ENCODE measurements at places on chromosomes 1 and 21.

GRCh38 chr1:100321100-100321493 is 31.2 kb upstream of the CDC14A start:
- no peaks in the 10 kb centered on the region for H3K27me3 ChIP-seq
- no peaks in the 10 kb centered on the region for H3K36me3 ChIP-seq
- H3K27ac ChIP-seq, result peak overlapping the region; percentile 27
- H3K4me1 ChIP-seq, result peaks cover 2% of the 10 kb centered on the region
- no peak overlapping the region for H3K4me3 ChIP-seq

GRCh38 chr1:63268876-63269275 is 53.5 kb upstream of the FOXD3 start:
- H3K4me1 ChIP-seq, result no peaks in the 10 kb centered on the region
- no peaks in the 10 kb centered on the region for H3K36me3 ChIP-seq
- no peaks in the 10 kb centered on the region for H3K27me3 ChIP-seq

DNA sequence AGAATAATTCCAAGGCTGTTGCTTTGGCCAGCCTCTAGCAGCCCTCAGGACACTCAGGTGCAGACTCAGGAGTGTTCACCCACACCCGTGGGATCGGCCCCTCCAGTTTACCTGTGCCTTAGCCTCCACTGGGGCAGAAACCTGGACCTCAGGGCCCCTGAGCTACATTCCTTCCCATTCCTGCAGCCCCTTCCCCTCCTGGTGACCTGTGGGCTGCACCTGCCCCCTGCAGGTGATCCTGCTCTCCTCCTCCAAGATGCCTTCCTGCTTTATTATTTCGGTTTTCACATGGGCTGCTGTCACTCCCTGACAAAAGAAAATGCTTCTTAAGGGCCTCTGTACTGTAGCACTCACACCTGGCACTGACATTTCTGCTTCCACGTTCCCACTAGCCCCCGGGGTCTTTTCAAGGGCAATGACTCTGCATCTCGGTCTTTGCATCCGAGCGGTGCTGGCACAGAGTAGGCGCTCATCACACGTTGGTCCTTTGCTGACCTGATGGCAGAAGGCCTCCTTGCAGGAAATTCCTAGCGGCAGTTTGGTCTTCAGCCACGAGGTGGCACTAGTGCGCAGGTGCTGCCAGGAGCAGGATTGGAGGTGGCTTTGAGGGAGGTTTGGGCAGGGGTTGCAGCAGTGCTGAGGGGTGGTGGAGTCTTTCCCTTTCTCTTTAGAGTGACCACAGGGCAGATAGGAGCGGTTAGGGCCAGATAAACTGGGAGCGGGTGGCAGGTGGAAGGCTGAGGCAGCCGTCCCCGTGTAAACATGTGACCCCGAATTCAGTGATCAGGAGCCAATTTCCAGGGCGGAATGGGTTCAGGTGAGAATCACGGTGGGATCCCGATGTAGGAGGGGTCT is 25.3 kb upstream of the ETV3 start:
- no peaks in the 10 kb centered on the region for H3K4me1 ChIP-seq
- no peaks in the 10 kb centered on the region for H3K27me3 ChIP-seq
- H3K27ac ChIP-seq, result no peak overlapping the region
- DNase-seq, result peak; percentile 72

GRCh38 chr1:35600593-35600992 is 27.5 kb downstream of the TFAP2E start:
- no peaks in the 10 kb centered on the region for H3K4me1 ChIP-seq
- no peak overlapping the region for H3K27ac ChIP-seq
- peaks cover 37% of the 10 kb centered on the region for H3K36me3 ChIP-seq
- H3K27me3 ChIP-seq, result no peaks in the 10 kb centered on the region
- H3K4me3 ChIP-seq, result no peak overlapping the region

GRCh38 chr1:30137001-30137400 is 586.4 kb downstream of the MATN1 start:
- H3K27ac ChIP-seq, result no peak overlapping the region
- DNase-seq, result no peak
- H3K27me3 ChIP-seq, result no peaks in the 10 kb centered on the region
- no peaks in the 10 kb centered on the region for H3K36me3 ChIP-seq
- H3K4me3 ChIP-seq, result no peak overlapping the region

DNA sequence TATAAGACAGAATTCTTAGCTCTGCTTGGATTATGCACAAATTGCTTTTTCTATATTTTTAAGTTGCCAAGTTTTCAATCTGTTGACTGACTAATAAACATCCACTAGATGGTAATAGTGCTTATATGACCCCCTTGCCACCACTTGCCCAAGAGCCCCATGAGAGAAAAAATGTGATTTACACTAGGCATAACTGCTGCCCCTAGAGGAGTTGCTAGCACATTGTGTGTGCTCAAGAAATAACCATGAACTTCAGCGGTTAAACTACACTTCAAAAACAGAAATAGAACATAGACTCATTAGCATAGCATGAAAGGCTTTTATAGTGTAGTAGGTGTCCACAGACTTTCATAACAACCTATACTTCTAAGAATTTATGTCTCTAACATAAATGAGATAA is 61.4 kb downstream of the BRINP3 start:
- no peak for DNase-seq
- no peaks in the 10 kb centered on the region for H3K27me3 ChIP-seq
- no peak overlapping the region for H3K27ac ChIP-seq
- no peak overlapping the region for H3K4me3 ChIP-seq
- no peaks in the 10 kb centered on the region for H3K4me1 ChIP-seq

DNA sequence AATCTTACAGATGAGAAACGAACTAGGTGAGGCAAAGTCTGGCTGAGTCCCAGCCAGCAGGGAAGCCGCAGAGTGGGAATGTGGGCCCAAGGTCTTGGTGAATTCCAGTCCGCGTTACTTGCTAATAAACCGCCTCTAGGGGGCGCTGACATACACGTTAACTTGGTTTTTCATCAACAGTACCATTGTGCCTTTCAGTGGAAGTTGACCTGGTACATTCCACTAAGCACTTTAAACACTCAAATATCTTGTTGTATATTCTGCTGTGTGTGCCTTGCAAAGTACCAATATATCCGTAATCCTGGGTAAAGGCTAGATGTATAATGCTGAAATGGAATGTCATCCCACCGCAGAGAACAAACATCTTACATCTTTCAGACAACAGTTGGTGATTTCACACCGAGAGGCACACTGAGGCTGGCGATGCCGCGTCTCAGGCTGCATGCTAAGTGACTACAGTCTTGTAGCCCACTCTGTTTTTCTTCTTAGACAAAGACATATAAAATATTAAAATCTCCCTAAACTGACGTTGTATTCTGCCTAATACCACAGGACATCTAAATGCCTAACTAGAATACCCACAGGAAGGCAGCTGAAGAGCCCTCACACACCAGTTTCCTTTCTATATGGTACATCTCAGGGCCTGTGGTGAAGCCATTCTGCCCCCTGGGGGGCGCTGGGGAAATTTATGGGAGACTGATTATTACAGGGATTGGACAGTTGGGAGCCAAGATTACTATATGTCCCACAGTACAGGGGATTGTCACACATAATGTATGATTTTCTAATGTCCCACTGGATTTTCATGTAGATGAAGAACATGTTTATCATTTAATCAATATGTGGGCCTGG is 49.2 kb upstream of the C1orf198 start:
- peak; percentile 89 for DNase-seq
- no peak overlapping the region for H3K27ac ChIP-seq
- peaks cover 10% of the 10 kb centered on the region for H3K36me3 ChIP-seq
- no peaks in the 10 kb centered on the region for H3K27me3 ChIP-seq

- no peak overlapping the region for H3K27ac ChIP-seq
- no peaks in the 10 kb centered on the region for H3K27me3 ChIP-seq
- DNase-seq, result no peak
- no peaks in the 10 kb centered on the region for H3K4me1 ChIP-seq
These were observed 35.9 kb upstream of the ARF1 start for GRCh38 chr1:228046421-228047182.

DNA sequence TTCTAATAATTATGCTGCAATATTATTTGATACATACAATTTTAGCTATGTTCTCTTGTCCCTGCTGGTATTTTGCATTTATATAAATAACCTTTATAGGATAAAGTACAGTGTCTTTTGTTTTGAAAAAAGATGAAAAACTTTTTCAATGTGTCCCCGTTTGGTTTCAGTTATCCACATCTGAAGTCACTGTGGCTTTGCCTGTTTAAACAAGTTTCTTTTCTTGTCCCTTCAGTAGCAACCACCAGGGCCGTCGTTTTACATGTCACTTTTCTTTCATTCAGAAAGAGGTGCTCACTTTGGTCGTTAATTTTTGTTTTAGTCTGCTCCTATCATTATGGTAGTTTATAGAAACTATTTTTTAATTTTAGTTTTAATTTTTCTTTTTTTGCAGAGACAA is 41.4 kb downstream of the RABGAP1L start:
- no peaks in the 10 kb centered on the region for H3K4me1 ChIP-seq
- no peaks in the 10 kb centered on the region for H3K27me3 ChIP-seq
- no peak overlapping the region for H3K4me3 ChIP-seq

GRCh38 chr1:244960904-244961303 is 96.6 kb upstream of the HNRNPU start:
- H3K36me3 ChIP-seq, result no peaks in the 10 kb centered on the region
- H3K4me1 ChIP-seq, result peaks cover 3% of the 10 kb centered on the region
- H3K27ac ChIP-seq, result no peak overlapping the region
- DNase-seq, result no peak
- no peak overlapping the region for H3K4me3 ChIP-seq
- H3K27me3 ChIP-seq, result no peaks in the 10 kb centered on the region

DNA sequence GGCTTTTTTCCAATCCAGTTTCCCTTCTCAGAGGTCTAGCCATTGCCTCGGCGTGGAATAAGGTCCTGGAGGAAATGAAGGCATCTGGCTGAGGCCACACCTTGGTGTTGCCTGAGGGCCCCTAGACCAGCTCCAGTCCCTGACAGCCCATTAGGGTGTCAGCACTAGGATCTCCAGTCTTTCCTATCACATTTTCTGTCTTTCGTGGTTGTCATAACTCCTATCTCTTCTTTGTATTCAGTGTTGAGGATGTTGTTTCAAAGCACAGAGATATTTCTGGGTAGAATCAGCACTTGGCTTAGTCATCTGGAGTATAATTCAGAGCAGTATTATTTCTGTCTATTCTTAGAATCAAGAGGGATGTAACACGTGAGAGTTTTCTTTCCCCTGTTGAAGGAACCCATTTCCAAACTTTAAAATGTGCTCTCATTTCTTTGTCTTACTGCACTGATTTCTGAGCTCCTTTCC is 844.3 kb downstream of the KCNT2 start:
- no peaks in the 10 kb centered on the region for H3K27me3 ChIP-seq
- H3K4me3 ChIP-seq, result no peak overlapping the region
- no peak for DNase-seq
- no peaks in the 10 kb centered on the region for H3K4me1 ChIP-seq
- no peak overlapping the region for H3K27ac ChIP-seq

DNA sequence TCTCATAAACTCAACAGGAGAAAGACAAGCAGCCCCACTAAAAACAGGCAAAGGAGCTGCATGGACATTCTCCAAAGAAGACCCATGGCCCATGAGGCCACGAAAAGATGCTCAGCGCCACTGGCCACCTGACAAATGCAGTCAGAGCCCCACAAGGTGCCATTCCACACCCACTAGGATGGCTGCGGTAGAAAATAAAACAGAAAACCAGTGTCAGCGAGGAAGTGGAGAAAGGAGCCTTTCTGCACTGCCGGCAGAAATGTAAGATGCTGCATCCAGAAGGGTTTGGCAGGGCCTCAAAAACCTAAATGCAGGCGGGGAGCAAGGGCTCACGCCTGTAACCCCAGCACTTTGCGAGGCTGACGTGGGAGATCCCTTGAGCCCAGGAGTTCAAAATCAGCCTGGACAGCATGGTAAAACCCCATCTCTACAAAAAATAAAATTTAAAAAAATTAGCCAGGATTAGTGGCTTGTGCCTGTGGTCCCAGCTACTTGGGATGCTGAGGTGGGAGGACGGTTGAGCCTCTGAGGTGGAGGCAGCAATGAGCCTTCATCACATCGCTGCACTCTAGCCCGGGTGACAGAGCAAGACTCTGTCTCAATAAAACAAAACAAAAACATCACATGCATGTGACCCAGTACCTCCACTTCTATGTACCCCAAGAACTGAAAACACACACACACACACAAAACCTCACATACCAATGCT is 4.2 kb downstream of the WNT9A start:
- H3K36me3 ChIP-seq, result no peaks in the 10 kb centered on the region
- no peak overlapping the region for H3K27ac ChIP-seq
- no peaks in the 10 kb centered on the region for H3K27me3 ChIP-seq
- H3K4me1 ChIP-seq, result peaks cover 1% of the 10 kb centered on the region
- H3K4me3 ChIP-seq, result no peak overlapping the region

- peaks cover 3% of the 10 kb centered on the region for H3K4me1 ChIP-seq
- H3K4me3 ChIP-seq, result no peak overlapping the region
- no peaks in the 10 kb centered on the region for H3K27me3 ChIP-seq
- no peak overlapping the region for H3K27ac ChIP-seq
- no peak for DNase-seq
These were observed 11.7 kb downstream of the RHOC start for GRCh38 chr1:112695276-112695675.

- H3K36me3 ChIP-seq, result no peaks in the 10 kb centered on the region
- H3K4me1 ChIP-seq, result peaks cover 8% of the 10 kb centered on the region
- H3K27ac ChIP-seq, result no peak overlapping the region
- no peak overlapping the region for H3K4me3 ChIP-seq
- H3K27me3 ChIP-seq, result no peaks in the 10 kb centered on the region
These were observed 301.7 kb upstream of the VAMP3 start for GRCh38 chr1:7469255-7469938.

GRCh38 chr1:167373986-167374385 is 144.3 kb downstream of the CD247 start:
- DNase-seq, result no peak
- no peaks in the 10 kb centered on the region for H3K27me3 ChIP-seq
- no peak overlapping the region for H3K27ac ChIP-seq
- H3K4me3 ChIP-seq, result no peak overlapping the region
- H3K36me3 ChIP-seq, result no peaks in the 10 kb centered on the region

GRCh38 chr1:77532641-77533040 is 149.8 kb downstream of the ZZZ3 start:
- no peak overlapping the region for H3K4me3 ChIP-seq
- no peaks in the 10 kb centered on the region for H3K36me3 ChIP-seq
- no peaks in the 10 kb centered on the region for H3K4me1 ChIP-seq
- H3K27ac ChIP-seq, result no peak overlapping the region
- no peak for DNase-seq

GRCh38 chr1:167145965-167146364 is 52.1 kb downstream of the STYXL2 start:
- no peak for DNase-seq
- H3K4me3 ChIP-seq, result no peak overlapping the region
- H3K4me1 ChIP-seq, result no peaks in the 10 kb centered on the region
- no peak overlapping the region for H3K27ac ChIP-seq
- no peaks in the 10 kb centered on the region for H3K27me3 ChIP-seq

- H3K4me1 ChIP-seq, result no peaks in the 10 kb centered on the region
- no peak overlapping the region for H3K27ac ChIP-seq
- no peaks in the 10 kb centered on the region for H3K27me3 ChIP-seq
- no peaks in the 10 kb centered on the region for H3K36me3 ChIP-seq
These were observed 40.1 kb upstream of the MYSM1 start for GRCh38 chr1:58739856-58740466.

DNA sequence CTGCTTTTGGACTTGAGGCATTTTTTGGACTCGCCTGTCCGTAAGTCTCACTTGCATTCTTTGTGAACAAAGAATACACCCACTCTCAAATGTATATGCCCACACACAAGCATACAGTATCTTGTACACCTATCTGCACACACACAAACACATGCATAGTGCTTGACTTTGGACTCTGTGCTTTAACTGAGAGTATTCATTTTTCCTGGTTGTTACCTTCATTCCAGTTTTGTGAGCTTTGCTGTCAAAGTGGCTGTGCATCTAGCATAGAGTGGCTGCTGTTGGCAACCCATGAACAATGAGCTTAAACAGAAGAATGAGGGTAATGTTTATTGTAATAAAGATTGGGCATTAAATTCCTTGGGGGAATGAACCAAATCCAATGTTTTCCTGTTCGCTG is 199.0 kb downstream of the PDE4B start:
- no peak overlapping the region for H3K4me3 ChIP-seq
- no peaks in the 10 kb centered on the region for H3K36me3 ChIP-seq
- no peak for DNase-seq
- H3K27me3 ChIP-seq, result no peaks in the 10 kb centered on the region
